T-helper 1 cell (primary cell): ENCODE measurements at places on chromosomes 2 and 18.
A peak's percentile ranks its signal among the peaks of the same experiment; 100 is the strongest.

- no peak for DNase-seq
Measured at GRCh38 chr2:160252278-160252887, 52.3 kb upstream of the ITGB6 start.

GRCh38 chr2:8149985-8150539, 531.8 kb upstream of the ID2 start:
- DNase-seq = no peak

GRCh38 chr18:47077111-47077510, 41.7 kb upstream of the ELOA2 start:
- no peak for DNase-seq

DNA sequence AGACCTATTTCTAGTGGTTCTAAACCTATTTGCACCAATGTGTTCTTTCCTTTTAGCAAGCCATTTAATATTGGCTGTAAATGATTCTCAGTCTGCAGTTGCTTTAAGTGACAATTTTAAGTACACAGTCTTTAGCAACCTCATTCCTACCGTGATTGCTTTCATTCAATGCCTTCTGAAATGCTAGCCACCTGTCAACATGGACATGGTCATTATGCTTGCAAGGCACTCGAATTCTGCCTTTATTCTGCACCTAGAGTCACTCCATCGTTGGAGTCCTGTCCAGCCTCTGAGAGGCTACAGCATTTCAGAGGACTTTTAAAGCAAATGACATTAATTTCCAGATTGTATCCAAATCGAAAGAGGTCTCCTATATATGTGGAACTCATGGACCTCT, 115.1 kb downstream of the IRS1 start:
- no peak for DNase-seq

DNA sequence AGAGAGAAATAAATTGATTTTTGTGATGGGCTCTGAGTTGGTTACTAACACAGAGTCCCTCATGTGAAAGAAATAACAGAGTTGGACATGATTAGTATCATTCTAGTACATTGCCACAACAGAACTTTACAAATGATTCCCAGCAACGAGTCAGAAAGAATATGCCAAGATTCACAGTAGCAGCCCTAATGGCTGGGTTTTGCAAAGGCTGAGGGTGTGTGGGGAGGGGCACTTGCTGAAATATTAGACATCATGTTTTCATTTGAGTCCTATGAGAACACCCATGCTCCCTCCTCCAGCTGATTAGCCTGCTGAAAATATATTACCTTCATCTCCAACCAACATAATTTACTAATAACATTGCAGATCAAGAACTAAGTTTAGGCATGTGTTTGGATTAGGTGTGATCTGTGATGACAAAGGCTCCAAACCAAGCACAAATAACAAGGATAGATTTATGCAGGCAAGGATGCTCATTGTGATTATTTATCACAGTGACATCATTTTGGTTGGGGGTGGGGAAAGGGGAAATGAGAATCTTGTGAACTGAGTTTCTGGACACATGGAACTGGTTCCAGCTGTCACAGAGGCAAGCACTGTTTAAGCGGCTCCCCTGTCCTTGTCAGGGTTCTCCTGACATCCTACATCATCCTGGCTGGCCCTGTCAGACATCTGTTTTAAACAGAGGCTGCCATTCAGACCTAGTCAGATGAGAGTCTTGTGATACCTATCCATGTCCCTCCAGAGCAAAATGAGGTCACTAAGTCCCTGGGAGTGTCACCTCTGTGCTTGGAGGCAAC, 205.8 kb upstream of the NCKAP5 start:
- no peak for DNase-seq

GRCh38 chr2:196148736-196149135, 22.6 kb downstream of the STK17B start:
- DNase-seq = no peak

DNA sequence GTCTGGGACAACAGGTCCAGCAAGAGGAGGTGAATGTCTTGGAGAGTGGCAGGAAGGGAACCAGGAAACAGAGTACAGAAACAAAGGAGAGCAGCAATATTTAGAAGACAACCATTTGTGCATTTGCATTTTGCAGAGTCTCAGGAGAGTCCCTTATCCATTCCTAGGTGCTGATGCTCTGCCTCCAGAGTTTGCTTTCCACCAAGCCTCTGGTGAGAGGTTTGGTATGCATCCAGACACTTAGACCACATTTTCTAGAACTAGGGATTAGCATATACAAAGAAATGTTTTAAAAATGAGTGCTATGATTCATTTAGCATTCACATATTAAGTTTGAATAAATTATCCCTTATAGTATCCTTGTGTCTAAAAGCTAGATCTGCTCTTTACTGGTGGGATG, 18.5 kb upstream of the LRATD1 start:
- DNase-seq = no peak

- no peak for DNase-seq
Measured at GRCh38 chr18:51569561-51569960, 372.1 kb upstream of the MEX3C start.

DNA sequence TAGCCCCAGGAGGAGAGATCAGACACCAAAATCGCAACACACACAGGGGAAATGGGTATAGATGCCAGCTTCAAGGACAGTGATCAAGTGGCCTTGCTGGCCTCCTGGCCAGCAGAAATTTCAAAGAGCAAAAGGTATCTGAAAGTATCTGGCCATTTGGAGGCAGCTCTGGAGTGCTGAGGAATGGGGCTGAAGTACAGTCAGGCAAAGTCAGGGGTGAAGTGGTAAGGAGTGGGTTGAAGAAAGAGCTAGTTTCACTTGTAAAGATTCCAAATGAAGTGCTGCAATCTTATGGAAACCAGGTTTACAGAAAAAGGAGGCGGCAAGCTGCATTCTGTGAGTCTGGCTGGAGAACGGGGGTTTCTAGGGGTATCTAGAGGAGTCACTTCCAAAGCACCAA, 19.2 kb upstream of the PCBP1 start:
- DNase-seq = no peak

- DNase-seq = peak; percentile 23
Measured at GRCh38 chr2:97969081-97970067, 26.4 kb downstream of the TMEM131 start.

- DNase-seq = no peak
Measured at GRCh38 chr2:150491943-150492342, 4.5 kb upstream of the RND3 start.

DNA sequence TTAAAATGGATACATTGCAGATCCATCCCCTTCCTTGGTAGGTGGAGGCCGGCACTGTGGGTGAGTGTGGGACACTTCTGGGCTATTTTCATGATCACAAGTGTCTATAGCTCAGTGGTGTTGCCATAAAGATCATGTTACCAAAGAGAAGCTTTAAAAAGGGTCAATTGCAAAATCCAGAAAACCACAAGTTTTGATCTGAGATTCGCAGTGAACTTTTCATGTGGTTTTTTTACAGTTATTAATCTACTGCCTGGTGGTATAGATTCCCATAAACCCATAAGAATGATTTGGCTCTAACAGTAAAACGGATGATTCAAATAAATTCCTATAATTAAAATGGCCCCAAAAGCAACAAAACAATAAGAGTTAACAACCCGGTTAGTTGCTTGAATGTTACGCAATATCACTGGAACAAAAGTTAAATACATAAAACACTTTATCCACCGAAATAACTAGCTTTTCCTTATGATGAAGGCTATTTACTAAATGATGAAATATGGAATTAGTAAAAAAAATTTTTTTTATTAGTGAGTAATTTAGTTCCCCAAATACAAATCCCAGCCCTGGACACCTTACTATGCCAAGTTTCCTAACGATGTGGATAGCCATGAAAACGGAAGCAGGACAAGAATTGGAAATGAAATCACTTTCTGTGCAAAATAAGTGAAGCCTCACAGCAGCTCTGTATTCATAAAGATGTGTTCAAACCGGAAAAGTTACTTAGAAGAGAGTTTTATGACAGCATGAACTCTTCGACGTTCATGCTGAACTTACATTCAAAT, 95.6 kb upstream of the THOC1 start:
- no peak for DNase-seq

GRCh38 chr2:191862156-191862775, 15.4 kb upstream of the CAVIN2 start:
- no peak for DNase-seq

DNA sequence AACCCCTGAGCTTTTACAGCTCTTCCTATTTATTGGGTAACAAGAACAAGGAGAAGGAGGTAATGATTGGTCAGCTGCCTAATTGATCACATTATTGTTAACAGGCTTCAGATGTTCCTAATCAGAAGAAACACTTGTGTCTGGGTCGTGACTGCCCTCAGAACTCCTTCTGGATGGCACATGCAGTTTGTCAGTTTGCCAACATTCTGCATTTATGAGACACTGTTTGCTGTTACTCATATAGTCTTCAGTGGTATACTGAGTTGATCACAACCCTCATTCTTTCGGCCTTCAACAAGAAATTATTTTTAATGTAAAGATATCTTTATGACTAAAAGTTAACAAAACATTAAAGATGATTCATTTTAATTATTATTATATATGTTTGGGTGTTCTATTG, 95.7 kb upstream of the DOCK10 start:
- DNase-seq = no peak

DNA sequence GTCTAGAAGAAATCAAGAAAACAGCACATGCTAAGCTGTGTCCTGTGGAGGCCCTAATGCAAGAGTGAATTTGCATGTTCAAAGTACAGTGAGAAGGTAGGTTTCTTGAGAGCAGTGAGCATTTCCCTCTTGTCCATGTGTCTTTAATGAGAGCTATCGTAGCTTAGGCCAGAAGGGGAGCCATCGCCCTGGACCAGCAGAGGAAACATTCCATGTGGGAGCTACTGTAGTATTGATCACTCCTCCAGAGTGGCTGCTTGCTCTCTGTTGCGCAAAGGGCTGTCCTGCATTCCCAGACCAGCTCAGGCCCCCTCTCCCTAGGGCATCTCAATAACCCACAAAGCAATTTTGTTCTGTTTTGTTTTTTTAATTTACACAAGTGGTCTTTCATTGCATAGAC, 950.1 kb downstream of the CNTNAP5 start:
- DNase-seq = no peak

DNA sequence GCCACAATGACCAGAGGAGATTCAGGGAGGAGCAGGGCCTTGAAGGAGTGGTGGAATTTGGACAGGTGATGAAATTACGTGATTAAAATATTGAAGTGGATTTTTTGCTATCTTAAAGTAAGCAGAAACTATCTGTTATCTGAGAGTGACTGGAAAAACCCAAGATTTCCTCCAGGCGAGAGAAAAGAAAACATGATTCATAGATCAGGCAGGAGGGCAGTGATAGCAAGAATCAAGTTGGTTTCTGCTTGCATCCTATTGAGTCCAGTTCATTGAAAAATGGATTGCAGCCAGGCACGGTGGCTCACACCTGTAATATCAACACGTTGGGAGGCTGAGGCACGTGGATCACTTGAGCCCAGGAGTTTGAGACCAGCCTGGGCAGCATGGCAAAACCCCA, 127.8 kb downstream of the NXPH2 start:
- no peak for DNase-seq
